GM13977 (cell line): ENCODE measurements at places on chromosomes 6 and 20.

DNA sequence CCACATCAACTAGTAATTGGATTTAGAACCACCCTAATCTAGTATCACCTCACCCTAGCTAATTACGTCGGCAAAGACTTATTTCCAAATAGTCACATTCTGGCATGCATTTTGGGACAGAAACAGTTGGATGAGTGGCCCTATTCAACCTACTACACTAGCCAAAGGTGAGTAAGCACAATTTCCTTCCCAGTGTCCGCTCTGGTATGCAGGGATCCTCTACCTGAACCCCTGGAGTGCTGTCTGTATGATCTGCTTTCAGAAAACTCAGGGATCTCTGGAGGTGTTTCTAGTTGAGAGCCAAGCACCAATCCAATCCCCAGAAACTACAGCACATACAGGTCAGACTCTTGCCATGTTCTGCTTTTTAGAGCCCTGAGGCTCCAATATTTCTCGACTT, 717.4 kb upstream of the MANEA start:
- no peak for DNase-seq

- DNase-seq = no peak
These were observed 56.6 kb upstream of the TBC1D7 start for GRCh38 chr6:13384966-13385365.

DNA sequence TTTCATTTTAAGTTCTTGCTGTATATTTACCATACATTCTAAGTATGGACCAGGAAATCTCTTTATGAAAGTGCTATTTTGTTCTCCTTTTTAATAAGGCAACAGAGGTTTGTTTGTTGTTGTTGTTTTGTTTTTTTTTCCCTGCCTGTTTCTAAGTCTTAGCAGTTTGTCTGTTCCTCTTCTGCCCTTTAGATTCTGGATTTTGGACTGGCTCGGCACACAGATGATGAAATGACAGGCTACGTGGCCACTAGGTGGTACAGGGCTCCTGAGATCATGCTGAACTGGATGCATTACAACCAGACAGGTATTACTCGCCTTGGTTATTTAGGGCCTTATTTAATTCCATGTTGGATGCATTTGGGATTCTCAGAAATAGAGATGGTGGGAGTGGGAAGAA, 48.0 kb downstream of the MAPK14 start:
- DNase-seq = no peak

- DNase-seq = no peak
These were observed 32.0 kb upstream of the TFAP2D start for GRCh38 chr6:50681213-50681824.

- no peak for DNase-seq
These were observed 42.4 kb downstream of the ISM1 start for GRCh38 chr20:13263451-13263850.

- DNase-seq = no peak
These were observed 178.6 kb upstream of the RAB32 start for GRCh38 chr6:146364816-146365594.

- no peak for DNase-seq
These were observed 268.8 kb downstream of the PKHD1 start for GRCh38 chr6:51818520-51819022.

- DNase-seq = no peak
These were observed 100.7 kb upstream of the PTPN1 start for GRCh38 chr20:50409495-50409894.

- DNase-seq = no peak
These were observed 23.2 kb downstream of the SCGN start for GRCh38 chr6:25675167-25675566.

DNA sequence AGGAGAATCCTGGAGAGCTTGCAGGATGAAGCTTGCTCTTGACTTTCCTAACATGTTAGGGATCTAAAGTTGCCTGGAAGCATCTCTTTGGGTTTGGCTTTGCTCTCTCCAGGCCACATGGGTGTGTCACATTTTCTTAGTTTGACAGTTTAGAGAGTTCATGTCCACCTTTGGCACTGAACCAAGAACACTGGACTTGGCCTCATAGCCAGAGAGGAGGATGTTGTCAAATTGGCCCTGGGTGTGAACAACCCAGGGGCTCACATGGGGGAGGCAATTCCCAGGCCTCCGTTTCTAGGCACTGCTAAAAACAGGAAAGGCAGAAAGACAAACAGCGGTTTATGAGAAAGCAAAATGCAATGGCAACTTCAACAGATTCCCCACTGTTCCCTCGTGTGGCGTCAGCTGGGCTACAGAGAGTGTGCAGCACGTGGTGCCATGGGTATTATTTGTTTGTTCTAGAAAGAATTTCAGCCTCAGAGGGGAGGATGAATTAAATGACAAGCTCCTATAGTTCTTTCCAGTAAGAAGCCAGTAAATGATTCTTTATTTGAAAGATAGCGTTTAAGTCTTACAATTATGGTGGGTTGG, 93.9 kb downstream of the CLIC5 start:
- no peak for DNase-seq
